ENCODE measurements at places on chromosomes 4 and X. TPM values are rescaled to one million over a fixed set of nuclear protein-coding genes. Genes with fewer than 3 reads are reported as not detected.
A peak's percentile ranks its signal among the peaks of the same experiment; 100 is the strongest.

The F8A2 gene
- not detected for total RNA-seq

The ATP2B3 gene
- total RNA-seq, result not detected

The CC2D2A gene
- total RNA-seq, result 21.2 TPM

The DUSP9 gene
- total RNA-seq, result not detected

- H3K4me1 ChIP-seq, result peaks cover 4% of the 10 kb centered on the region
- no peaks in the 10 kb centered on the region for H3K36me3 ChIP-seq
- DNase-seq, result no peak
Measured at GRCh38 chr4:109079731-109080130, 222.7 kb downstream of the COL25A1 start.

GRCh38 chr4:2694691-2695090 is 61.4 kb downstream of the TNIP2 start:
- H3K4me3 ChIP-seq, result no peak overlapping the region
- no peak for DNase-seq
- H3K36me3 ChIP-seq, result peaks cover 99% of the 10 kb centered on the region
- peaks cover 4% of the 10 kb centered on the region for H3K4me1 ChIP-seq
- no peaks in the 10 kb centered on the region for H3K27me3 ChIP-seq
- H3K27ac ChIP-seq, result no peak overlapping the region

DNA sequence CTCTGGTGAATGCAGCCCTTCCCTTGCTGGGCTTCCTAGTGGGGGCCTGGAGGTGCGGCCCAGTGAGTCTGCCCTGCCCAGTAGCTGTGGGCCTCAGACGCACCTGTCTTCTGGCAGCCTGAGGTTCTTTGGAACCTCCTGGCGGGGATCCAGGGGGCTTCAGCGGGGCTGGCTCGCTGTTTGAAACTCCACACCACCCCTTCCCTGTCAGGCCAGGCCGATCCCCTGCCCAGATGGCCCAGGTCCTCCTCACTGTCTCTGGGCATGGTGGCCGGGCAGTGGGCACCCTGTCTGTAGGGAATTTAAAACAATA is 10.7 kb upstream of the NKX1-1 start:
- no peaks in the 10 kb centered on the region for H3K4me1 ChIP-seq
- no peak overlapping the region for H3K4me3 ChIP-seq
- peaks cover 58% of the 10 kb centered on the region for H3K27me3 ChIP-seq
- no peaks in the 10 kb centered on the region for H3K36me3 ChIP-seq
- DNase-seq, result peak; percentile 28
- H3K27ac ChIP-seq, result no peak overlapping the region

Measured in lower lobe of right lung (tissue), 2 donors.